ENCODE measurements at places on chromosomes 2 and 18.

- DNase-seq: no peak
These were observed 309.2 kb upstream of the TCF4 start for GRCh38 chr18:55897091-55897689.

- no peak for DNase-seq
These were observed 10.0 kb downstream of the SLC40A1 start for GRCh38 chr2:189570570-189571031.

GRCh38 chr2:23606968-23607367 is 222.0 kb downstream of the KLHL29 start:
- peak; percentile 66 for DNase-seq

GRCh38 chr2:140895378-140895777 is 1235.4 kb downstream of the LRP1B start:
- DNase-seq: no peak

GRCh38 chr18:9055185-9055584 is 47.3 kb upstream of the NDUFV2 start:
- DNase-seq: no peak

DNA sequence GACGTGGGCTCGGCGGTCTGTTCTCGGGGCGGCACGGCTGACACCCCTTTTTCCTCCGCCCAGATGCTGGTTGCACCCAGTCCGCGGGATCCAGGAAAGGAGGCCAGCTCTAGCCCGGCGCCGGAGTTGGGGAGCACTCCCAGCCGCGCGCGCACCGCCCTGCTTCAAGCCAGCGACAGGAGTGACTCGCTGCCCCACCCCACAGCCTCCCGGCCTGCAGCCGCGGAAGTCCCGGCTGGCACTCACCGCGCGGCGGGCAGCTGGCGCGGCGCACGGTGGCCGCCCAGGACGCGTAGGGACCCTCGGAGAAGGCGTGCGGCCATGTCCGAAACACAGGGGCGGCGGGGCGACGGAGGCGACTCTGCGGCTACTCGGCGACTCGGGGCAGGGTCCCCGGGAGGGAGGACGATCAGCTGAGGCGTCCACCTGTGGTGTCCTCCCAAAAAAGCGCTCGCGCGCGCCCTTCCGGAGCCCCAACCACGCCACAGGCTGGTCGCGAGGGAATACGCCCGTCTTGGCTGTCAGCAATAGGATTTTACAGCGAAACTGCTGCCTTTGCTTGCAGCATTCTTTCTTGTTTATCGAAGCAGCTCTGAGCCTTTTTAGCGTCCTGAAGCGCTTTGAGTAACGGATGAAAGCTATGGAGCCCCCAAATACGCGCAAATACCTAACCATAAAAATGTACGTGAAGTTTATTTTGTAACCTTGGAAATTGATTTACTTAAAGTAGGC is at the start of gene ACADL:
Gene ACADL, minus strand, starts transcription at position 507 of the 732 bp plus-strand sequence. Its CDS starts 184 bp downstream, at position 323.
- peak; percentile 6 for DNase-seq

- DNase-seq: peak; percentile 69
These were observed 140.0 kb upstream of the ST6GAL2 start for GRCh38 chr2:107025869-107026380.

- DNase-seq: no peak
These were observed 71.3 kb upstream of the FN1 start for GRCh38 chr2:215507136-215507535.

DNA sequence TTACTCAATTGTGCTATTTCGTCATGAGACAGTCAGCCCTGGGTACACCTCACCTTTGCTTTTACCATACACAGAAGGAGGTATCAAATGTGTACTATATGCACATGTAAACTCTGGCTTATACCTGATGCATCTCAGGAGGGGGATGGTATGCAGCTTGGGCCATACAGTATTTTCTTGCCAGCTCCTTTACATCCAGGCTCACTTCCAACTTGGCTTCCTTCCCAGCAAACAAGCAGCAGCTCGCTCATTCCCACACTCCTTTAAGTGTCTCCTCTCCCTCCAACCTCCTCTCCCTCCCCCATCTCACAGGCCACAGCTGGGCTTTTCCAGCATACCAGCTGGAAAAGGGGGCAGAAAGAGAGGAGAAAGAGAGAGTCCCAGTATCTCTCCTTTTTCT is 9.6 kb downstream of the MARCHF4 start:
- peak; percentile 65 for DNase-seq

DNA sequence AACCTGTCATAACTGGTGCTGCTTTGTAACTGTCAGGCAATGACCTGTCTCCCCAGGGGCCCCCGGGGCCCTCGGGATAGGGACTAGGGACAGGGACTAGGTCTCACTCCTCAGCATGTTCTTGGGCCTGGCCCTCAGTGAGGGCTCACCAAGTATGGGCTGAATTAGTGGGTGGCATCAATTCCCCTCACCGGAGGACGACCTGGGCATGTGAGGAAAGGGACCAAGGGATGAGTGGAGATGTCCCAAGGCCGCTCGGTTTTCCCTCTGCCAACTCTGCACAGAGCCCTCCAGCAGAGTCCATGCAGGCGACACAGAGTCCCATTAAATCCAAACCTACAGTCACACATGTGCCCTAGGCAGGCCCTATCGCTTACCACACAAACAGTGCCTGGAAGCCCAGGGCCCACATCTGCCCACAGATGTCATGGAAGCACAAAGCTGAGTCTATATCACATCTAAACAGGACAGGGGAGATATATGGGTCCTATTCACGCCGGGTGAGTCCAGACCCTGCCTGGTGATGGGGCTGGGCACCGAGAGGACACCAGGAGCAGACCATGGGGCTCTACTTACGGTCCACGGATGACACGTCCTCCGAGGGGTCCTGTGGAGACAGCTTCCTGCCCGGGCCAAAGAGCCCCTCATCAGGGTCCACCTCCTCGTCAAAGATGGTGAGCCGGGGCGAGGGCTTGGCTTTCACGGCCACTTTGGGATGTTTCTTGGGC is 26.6 kb downstream of the HS1BP3 start:
- DNase-seq: no peak

DNA sequence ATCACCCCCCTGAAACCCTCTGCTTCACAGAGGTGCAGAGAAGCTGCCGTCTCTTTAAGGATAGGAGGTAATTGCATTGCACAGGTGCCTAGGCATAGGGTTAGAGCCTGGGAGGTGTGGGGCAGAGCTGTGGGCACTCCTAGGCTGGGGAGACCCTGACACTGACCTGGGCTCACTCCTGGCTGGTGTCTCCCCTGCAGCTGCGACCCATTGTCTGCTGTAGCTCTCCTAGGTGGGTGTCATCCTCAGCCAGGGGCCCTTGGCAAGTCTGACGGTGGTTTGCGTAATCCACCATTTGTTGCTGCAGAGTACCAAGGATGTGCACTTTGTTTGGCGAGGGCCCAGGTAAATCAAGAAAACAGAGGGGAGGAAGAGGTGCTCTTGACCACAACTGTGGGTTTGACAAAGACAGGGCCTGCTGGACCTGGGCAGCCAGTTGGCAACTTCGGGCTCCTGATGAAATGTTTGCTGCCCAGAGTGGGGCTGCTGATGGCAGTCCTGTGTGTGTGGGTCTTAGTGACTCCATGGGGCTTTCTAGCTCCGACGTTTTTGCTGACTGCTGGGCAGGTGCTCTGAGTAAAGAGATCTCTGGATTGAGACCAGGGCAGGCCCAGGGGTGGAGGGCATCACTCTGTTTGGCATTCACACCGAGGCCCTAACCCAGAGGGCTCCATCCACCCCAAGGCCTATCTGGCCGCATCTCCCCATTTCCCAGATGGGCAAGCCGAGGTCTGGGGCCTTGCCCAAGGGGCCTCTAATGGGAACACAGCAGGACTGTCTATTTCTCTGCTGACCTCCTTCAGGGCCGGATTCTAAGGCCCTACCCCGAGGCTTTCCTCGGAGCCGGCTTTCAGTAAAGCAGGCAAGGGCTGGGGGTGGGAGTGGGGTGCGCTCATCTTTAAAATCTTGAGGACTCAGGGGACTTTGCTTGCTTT is 67.7 kb downstream of the EDAR start:
- DNase-seq: no peak

GRCh38 chr18:34287825-34288224 is 63.1 kb upstream of the NOL4 start:
- DNase-seq: no peak

- peak; percentile 16 for DNase-seq
These were observed 159.9 kb downstream of the LOXHD1 start for GRCh38 chr18:46497129-46497528.

GRCh38 chr2:151410485-151410834 is 758 bp downstream of the RIF1 start:
- peak; percentile 4 for DNase-seq

DNA sequence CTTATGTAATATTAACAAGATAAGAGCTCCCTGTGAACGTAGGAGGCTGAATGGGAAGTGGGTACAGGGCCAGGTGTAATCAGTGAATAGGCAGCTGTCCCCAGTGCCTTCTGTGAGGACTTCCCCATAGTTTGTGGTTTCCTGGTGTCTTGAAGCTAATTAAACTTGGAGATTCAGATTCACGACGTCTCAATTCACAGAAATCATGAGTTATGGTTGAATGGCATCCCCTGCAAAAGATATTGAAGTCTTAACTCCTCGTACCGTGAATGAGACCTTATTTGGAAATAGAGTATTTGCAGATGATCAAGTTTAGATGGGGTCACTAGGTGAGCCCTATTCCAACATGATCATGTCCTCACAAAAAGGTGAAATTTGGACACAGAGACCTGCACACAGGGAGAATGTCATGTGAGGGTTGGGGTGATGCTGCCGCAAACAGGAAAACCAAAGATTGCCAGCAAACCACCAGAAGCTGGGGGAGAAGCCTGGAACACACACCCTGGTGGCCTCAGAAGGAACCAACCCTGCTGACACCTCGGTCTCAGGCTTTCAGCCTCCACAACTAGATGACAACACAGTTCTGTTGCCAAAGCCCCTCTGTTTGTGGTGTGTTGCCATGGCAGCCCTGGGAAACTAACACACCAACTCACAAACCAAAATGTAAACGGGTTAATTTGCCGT is 13.2 kb downstream of the ARL4C start:
- DNase-seq: peak; percentile 11

DNA sequence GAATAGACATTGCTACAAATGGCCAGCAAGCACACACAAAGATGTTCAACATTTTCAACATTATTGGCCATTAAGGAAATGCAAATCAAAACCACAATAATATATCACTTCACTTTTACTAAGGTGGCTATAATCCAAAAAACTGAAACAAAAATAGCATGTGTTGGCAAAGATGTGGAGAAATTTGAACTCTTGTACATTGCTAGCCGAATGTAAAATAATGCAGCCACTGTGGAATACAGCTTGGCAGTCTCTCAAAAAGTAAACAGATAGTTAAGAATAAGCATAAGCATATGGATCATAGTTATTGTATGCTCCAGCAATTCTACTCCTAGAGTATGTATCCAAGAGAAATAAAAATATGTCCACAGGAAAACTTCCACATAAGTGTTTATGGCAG is 192.5 kb downstream of the EN1 start:
- no peak for DNase-seq

GRCh38 chr2:183903026-183903425 is 695.3 kb upstream of the ZNF804A start:
- no peak for DNase-seq

- no peak for DNase-seq
These were observed 261.1 kb upstream of the AGAP1 start for GRCh38 chr2:235232449-235233433.

- no peak for DNase-seq
These were observed 27.1 kb downstream of the KIAA2012 start for GRCh38 chr2:202100176-202100575.

GRCh38 chr2:118980022-118980421 is 38.0 kb downstream of the MARCO start:
- no peak for DNase-seq

DNA sequence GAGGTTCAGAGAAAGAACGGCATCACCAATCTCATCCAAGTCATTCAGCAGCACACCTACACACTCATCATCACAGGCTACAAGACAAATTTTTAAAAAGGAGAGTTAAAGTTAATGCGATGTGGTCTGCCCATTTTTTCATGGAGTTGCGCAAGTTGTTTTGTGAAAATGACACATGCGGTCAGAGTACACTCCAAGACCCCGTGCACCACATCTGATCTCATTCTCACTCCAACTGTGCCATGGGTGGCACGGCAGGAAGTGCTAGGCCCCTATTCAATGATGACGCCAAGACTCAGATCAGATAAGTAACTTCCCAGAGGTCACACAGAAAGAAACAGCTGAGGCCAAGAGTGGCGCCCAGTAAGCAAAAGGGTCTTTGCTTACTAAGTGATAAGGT is 119.8 kb downstream of the LAMA1 start:
- DNase-seq: no peak

DNA sequence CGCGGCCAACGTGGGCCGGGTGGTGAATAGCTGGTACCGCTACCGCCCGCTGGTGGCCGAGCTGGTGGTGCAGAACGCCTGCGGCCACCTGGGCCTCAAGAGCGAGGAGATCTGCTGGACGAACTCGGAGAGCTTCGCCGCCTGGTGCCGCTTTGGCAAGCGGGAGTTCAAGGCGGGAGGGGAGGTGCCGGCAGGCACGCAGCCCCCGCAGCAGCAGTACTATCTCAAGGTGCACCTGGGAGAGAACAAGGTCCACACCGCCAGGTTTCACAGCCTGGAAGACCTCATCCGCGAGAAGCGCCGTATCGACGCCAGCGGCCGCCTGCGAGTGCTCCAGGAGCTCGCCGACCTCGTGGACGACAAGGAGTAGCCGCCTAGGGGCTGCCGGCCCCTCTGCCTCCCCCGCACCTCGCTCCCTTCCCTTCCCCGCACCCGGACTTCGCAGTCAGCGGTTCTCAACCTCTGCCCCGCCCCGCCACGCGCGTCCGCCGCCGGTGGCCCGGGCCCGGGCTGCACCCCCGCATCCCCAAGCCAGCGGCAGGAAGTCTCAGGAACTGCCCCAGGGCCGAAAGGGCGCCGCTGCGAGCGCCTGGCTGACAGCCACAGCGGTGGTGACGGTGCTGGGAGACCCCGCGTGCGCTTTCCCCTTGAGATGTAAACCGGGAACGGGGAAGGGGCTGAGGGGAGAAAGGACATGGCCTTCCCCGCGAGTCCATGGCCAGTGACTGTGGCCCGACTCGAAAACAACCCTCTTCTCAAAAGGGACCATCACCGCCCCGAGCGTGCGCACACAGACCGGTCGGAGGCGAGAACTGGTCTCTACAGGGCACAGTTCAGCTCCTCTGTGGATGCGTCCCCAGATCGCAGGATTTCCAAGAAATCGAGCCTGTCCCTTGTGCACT is 2.2 kb downstream of the LRATD1 start:
- DNase-seq: peak; percentile 43

- no peak for DNase-seq
These were observed 67.3 kb downstream of the PRPF40A start for GRCh38 chr2:152649997-152650396.

- DNase-seq: no peak
These were observed 81.2 kb upstream of the SNTG2 start for GRCh38 chr2:869357-869871.
